ENCODE measurements at places on chromosomes 1 and 21.

- no peak for DNase-seq
Measured at GRCh38 chr1:54701066-54701465, 14.6 kb upstream of the TTC4 start.

DNA sequence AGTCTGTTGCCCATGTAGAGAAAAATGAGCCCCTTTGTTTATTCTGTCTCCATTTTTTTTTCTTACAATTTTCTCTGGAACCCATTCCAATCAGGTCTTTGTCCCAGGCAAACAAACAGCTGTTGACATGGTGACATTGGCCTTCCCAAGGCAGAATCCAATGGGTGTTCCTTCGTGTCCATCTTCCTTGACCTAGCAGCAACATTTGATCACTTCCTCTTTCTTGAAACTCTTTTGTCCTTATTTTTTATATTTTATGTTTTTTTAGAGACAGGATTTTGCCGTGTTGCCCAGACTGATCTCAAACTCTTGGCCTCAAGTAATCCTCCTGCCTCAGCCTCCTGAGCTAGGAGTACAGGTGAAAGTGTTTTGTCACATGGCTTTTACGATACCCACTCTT is 65.4 kb upstream of the CACNA1E start:
- DNase-seq: no peak

DNA sequence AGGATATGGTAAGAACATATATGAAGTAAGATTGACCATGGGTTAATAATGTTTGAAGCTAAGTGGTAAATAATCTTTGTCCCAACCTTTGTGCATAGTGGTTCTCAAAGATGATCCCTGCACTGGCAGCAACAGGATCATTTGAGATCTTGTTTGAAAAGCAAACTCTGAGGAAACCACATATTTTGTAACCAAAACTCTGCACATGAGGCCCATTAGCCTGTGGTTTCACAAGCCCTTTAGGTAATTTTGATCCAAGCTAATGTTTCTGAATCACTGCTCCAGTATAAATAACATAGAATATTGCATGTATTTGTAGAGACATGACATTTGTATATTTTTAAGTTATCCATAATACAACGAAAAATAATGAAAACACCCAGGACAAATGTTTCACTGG is 147.9 kb upstream of the RGS18 start:
- no peak for DNase-seq

DNA sequence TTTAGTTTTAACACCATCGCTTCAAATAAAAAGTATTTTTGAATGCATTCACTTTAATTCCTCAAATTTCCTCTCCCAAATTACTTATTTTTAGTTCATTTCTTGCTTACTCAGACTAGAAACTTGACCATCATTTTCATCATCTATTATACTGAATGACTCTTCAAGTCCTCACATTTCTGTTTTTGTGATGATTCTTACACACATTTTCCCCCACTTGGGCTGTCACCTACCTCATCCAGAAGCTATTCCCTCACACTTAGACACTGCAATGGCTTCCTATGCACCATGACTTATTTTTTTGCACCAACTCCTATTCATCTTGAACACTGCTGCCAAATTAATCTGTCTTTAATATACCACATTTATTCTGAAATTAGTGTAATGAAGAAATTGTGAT is 239.6 kb upstream of the DUSP10 start:
- DNase-seq: no peak

DNA sequence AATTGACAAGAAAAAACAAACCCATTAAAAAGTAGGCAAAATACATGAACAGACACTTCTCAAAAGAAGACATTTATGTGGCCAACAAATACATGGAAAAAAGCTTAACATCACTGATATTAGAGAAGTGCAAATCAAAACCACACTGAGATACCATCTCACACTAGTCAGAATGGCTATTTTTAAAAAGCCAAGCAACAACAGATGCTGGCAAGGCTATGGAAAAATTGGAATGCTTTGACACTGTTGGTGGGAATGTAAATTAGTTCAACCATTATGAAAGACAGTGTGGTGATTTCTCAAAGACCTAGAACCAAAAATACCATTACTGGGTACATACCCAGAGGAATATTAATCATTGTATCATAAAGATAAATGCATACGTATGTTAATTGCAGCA is 641.1 kb upstream of the B3GALT2 start:
- no peak for DNase-seq

DNA sequence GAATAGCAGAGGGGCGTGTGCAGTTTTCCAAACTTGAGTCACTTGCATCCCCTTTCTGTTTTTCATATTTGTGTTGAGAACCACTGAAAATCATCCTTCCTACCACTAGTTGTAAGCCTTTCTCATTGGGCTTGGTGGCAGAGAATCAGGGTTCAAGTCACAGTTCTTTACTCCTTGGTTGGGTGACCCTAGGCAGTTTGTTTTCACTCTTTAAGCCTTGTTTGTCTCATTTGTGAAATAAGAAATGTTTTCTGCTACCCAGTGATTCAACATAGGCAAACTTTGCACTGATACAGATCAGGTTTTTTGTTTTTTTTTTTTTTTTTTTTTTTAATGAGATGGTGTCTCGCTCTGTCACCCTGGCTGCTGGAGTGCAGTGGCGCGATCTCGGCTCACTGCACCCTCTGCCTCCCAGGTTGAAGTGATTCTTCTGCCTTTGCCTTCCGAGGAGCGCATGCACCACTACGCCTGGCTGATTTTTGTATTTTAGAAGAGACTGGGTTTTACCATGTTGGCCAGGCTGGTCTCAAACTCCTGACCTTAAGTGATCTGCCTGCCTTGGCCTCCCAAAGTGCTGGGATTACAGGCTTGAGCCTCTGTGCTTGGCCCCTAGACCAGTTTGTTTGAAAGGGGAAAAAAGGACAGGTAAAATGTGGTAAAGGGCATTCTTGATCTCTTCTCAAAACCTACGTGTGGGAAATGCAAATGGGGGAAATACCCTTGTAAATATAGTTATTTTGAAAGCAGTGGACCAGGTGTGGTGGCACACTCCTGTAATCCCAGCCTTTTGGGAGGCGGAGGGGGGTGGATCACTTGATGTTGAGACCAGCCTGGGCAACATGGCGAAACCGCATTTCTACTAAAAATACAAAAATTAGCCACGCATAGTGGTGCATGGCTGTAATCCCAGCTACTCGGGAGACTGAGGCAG is 3.2 kb downstream of the CLIC4 start:
- no peak for DNase-seq

GRCh38 chr21:32604464-32604863 is 7.7 kb downstream of the CFAP298 start:
- no peak for DNase-seq

DNA sequence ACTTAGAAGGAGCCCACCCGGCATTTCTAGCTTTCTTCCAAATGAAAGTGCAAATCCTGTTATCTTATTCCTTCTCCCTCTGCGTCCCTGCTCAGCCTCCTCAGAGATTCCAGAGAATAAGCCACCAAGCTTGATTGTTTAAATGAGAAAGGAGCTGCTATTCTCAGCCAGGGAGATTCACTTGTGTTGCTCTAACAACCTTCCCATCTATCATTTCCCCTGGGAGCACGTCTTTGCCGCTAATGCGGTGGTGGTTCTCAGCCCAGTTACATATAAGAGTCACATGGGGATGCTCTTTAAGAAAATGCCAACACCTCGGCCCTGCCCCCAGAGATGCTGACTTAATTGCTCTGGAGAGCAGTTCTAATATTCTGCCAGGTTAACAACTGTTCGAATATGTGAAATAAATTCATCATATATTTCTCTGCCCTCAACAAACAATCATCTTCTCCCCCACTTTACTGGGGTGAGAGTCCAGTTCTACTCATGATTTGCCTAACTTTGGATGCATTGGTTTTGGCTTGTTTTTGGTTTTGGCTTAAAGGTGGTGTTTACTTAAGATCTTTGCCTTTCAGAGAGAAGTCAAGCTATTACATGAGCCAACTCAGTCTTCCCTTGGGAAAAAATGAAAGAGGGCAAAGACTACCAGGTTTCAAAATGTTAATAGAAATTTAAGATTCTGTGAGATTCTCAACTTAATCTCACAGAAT is 213.9 kb downstream of the SEC16B start:
- DNase-seq: no peak

DNA sequence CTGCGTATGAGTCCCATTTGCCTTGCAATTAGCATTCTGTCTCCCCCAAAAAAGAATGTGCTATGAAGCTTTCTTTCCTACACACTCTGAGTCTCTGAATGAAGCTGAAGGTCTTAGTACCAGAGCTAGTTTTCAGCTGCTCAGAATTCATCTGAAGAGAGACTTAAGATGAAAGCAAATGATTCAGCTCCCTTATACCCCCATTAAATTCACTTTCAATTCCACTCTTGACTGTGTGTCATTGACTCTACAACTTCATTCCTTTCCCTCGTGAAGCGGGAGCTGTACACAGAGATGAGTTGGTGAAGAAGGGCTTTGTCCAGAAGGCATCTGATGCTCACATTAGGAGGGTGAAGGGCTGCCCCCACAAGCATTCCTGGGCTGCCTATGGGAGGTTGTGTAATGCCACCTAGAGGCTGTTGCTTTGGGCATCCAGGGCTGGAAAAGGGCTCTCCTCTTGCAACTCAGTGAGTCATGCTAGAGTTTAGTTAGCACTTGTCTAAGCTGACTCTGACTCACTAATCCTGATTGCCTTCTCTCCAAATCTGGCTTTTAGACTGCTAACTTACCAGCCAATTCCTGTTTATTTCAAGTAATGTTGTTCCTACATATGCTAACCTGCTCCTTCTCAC is 1.8 kb downstream of the SPRR1B start:
- peak; percentile 17 for DNase-seq

- DNase-seq: peak; percentile 15
Measured at GRCh38 chr1:17274186-17275170, 25.6 kb downstream of the PADI3 start.

GRCh38 chr1:30001011-30001731 is 722.2 kb downstream of the MATN1 start:
- no peak for DNase-seq

GRCh38 chr1:212595787-212596714 is 12.5 kb upstream of the ATF3 start:
- peak; percentile 92 for DNase-seq

DNA sequence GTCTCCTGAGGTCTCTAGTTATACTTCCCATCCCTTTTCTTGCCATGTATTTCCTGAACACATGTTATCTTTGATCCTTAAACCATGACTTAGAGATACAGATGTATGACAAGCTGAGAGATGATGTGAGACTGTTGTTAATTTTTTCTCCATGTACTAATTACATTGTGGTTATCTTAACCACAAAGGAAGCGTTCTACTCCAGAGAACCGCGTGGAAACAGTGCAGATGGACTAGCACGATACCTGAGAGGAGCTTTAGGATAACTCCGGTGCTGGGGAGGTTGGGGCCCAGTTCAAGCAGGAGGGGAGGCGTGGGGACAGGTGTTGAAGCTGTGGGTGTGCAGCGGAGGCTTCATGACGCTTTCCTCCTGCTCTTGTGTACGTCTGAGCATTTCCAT is 17.5 kb downstream of the PDE9A start:
- no peak for DNase-seq

- no peak for DNase-seq
Measured at GRCh38 chr1:19426294-19427086, 58.8 kb downstream of the CAPZB start.

GRCh38 chr1:227388214-227389168 is 70.2 kb upstream of the CDC42BPA start:
- DNase-seq: peak; percentile 22

DNA sequence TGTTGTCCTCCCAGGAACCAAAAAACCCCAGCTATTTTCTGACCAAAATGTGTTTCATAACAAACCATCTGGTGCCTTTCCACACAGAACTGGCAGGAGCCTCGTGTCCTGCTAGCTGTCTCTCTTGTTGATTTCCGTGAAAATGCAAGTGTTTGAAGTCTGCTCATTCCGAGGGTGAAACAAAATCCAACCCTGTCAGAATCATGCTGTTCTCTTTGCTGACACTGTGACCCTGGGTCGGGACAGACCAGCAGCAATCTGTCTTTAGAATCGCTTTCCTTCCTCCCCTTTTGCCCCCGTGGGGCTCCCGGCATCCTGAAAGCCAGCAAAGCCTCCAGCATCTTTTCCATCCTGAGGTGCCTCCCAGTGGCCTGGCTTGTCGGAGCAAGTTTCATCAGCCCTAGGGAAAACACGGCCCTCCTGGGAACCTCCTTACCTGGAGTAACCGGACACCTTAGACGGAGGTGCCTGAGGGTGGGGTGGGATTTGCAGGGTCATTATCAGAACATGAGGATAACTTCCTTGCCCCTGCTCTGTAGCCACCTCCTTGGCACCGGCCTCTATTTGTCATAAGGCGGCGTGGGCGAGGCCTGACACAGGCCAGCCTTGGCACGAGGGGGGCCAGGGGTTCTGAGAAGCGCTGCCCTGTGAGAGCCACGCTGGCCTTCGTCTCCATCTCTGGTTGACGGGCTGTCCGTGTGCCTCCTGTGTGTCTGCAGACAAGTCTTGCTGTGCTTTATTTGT is 24.9 kb downstream of the LDLRAP1 start:
- peak; percentile 71 for DNase-seq

DNA sequence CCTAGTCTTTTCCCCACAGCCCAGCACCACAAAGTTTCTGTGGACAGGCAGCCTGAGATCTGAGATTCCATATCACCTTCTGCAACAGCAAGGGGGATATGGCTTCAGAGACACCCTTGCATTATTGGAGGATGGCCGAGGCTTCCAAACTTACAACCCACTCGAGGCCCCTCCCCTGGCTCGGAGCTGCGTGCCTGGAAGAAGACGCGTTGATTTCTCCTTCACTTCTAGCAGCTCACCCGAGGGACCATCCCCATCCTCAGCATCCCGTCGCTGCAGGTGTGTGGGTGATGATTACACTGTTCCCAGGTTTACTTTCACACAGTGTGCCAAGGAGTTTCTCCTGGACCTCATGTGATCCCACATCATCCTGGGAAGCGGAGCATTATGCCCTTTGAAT is 277.9 kb downstream of the MATN1 start:
- no peak for DNase-seq

GRCh38 chr1:109919303-109919702 is 8.7 kb downstream of the CSF1 start:
- DNase-seq: no peak

- DNase-seq: no peak
Measured at GRCh38 chr1:151369621-151370048, 2.9 kb downstream of the SELENBP1 start.

GRCh38 chr1:207051191-207051943 is at the start of gene YOD1:
YOD1 (minus strand) TSS chr1:207051208; CDS start chr1:207051030, 178 bp downstream.
- DNase-seq: peak; percentile 79

Measured in fibroblast of lung (primary cell).